ENCODE measurements at places on chromosomes 2 and 18. TPM values are rescaled to one million over a fixed set of nuclear protein-coding genes. Genes with fewer than 3 reads are reported as not detected.

The CD8B gene
- total RNA-seq, result 2.1 TPM

The MAL gene
- 210 TPM for total RNA-seq

- no peaks in the 10 kb centered on the region for H3K4me1 ChIP-seq
- H3K4me3 ChIP-seq, result no peak overlapping the region
- no peaks in the 10 kb centered on the region for H3K27me3 ChIP-seq
- H3K27ac ChIP-seq, result no peak overlapping the region
Observed at GRCh38 chr2:126437016-126437415, 218.9 kb upstream of the GYPC start.

GRCh38 chr2:240494194-240494793, 58.8 kb downstream of the GPC1 start:
- H3K27me3 ChIP-seq, result peaks cover 2% of the 10 kb centered on the region
- no peak overlapping the region for H3K27ac ChIP-seq
- H3K4me1 ChIP-seq, result no peaks in the 10 kb centered on the region
- H3K4me3 ChIP-seq, result no peak overlapping the region
- DNase-seq, result peak; percentile 12

DNA sequence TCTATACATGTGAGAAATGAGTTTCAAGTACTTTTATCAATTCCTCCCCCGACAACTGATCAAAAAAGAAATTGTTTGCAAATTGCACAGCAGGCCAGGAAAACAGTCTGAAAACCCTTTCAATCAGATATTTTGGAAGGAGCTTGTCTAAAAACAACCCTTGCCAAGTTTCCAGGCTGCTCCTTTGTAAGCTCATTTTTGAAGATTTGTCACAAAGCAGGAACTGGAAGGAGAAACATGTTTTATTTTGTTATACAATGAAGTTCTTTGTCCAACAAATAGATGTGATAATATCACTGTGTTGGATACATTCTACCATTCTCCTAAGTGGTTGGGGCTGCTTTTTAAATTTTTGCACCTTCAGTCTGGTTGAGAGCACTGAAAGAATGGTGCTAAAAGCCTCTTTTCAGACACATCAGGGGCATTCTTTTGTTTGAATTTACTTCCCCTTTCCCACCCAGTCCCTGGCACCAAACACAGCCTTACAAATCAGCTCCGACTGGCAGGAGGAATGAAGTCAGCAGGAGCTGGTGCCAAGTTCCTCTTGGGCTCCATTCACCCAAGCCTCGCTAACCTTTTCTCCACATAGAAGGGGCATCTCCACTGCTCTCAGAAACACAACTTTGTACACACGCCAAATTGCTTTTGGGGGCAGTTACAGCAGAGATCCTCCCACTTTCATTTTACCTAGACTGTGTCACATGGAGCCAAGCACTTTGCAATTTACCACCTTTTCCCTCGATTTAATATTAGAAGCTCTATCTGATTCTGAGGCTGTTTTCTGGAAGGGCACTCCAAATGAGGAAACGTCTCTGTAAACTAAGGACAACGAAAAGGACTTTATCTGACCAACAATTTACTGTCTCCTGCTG, 88.0 kb downstream of the C1D start:
- no peak for DNase-seq
- H3K27me3 ChIP-seq, result peaks cover 6% of the 10 kb centered on the region
- no peaks in the 10 kb centered on the region for H3K36me3 ChIP-seq
- no peaks in the 10 kb centered on the region for H3K4me1 ChIP-seq
- H3K4me3 ChIP-seq, result no peak overlapping the region

The GPR17 gene
- total RNA-seq, result not detected

DNA sequence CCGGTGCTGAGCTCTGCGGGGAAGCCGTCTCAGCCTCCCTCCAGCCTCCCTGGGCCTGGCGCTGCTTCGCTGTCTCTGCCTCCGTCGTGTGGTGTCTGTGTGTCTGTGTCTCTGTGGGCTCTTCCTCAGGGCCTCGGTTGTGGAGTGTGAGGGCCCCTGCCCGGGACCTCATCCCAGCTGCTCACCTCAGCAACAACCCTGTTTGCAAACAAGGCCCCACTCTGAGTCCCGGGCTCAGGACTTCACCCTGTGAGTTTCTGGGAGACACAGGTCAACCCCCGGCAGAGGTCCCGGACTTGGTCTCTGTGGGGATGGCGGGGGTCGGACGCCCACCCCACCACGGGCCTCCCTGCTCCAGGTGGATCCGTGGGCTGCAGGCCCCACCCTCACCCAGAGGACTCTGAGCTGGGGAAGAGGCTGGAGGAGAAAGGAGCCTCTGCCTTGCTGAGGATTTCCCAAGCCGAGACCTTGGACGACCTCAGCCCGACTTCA, 127.4 kb upstream of the CTDP1 start:
- no peaks in the 10 kb centered on the region for H3K36me3 ChIP-seq
- H3K4me1 ChIP-seq, result no peaks in the 10 kb centered on the region
- H3K27me3 ChIP-seq, result no peaks in the 10 kb centered on the region
- H3K4me3 ChIP-seq, result no peak overlapping the region

- no peaks in the 10 kb centered on the region for H3K36me3 ChIP-seq
- H3K4me1 ChIP-seq, result no peaks in the 10 kb centered on the region
- no peaks in the 10 kb centered on the region for H3K27me3 ChIP-seq
Observed at GRCh38 chr18:37913051-37913450, 347.5 kb upstream of the CELF4 start.

GRCh38 chr2:33069894-33070651, 123.3 kb downstream of the LTBP1 start:
- DNase-seq, result peak; percentile 47
- no peaks in the 10 kb centered on the region for H3K36me3 ChIP-seq
- no peak overlapping the region for H3K27ac ChIP-seq
- peaks cover 10% of the 10 kb centered on the region for H3K4me1 ChIP-seq
- H3K27me3 ChIP-seq, result peaks cover 5% of the 10 kb centered on the region

The KCNJ3 gene
- total RNA-seq, result not detected

GRCh38 chr18:73414598-73414997, 546.8 kb upstream of the NETO1 start:
- H3K36me3 ChIP-seq, result no peaks in the 10 kb centered on the region
- no peaks in the 10 kb centered on the region for H3K4me1 ChIP-seq
- no peak overlapping the region for H3K4me3 ChIP-seq

The CPO gene
- not detected for total RNA-seq

DNA sequence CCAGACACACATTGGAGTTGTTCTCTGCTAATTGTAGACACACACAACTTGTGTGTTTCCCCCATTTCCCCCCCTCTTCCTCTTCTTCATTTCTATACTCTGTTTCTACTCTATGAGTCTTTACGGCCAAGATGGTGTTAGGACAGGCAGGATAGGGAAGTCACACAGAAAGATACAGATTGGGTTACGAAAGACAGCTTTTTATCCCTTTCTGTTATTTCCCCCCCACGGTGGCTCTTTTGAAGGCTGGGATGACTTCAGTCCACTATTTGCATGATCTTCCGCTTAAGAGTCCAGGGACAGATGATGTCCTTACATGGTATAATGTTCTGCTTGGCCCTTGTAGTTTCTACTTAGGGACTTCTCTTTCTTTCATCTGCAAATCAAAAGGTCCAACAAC, 1.6 kb upstream of the EMILIN2 start:
- peaks cover 16% of the 10 kb centered on the region for H3K4me1 ChIP-seq
- no peak overlapping the region for H3K27ac ChIP-seq
- no peak overlapping the region for H3K4me3 ChIP-seq
- peaks cover 68% of the 10 kb centered on the region for H3K27me3 ChIP-seq
- H3K36me3 ChIP-seq, result no peaks in the 10 kb centered on the region

DNA sequence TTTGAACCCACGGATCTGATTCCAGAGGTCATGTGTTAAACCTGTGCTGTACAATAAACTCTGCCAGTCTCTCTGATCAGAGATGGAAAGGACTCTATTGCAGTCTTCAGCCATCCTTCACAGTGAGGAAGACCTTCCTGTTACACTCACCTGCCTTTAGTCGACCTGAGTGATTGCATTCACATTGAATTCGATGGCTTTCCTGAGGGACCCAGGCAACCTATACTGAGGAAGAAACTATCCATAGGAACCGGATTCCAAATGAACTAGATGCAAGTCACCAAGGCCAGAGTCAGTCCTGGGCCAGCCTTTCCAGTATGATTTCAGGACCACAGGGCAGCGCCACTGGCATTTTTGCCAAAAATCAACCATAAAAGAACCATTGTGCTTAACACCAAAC, 56.8 kb downstream of the PKDCC start:
- peaks cover 11% of the 10 kb centered on the region for H3K36me3 ChIP-seq
- H3K27me3 ChIP-seq, result no peaks in the 10 kb centered on the region
- H3K4me1 ChIP-seq, result peaks cover 23% of the 10 kb centered on the region
- no peak for DNase-seq
- H3K4me3 ChIP-seq, result no peak overlapping the region

DNA sequence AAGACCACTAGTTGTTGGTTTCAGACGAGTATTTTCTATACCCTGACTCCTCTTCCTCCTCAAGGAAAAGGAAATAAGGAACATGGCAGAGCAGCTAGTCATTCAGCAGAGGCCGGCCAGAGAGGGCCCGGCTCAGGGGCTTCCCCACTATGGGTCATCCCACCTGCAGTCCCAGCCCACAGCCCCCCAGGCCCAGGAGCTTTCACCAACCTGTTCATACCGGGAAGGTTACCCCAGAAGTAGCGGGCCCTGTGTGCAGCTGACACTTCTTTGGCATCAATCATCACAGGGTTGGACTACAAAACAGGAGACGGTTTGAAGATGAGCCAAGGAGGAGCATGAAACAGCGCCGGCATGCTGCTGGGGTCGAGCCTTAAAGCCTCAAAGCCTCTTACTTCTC, 70.5 kb upstream of the POMC start:
- H3K27ac ChIP-seq, result no peak overlapping the region
- DNase-seq, result no peak

DNA sequence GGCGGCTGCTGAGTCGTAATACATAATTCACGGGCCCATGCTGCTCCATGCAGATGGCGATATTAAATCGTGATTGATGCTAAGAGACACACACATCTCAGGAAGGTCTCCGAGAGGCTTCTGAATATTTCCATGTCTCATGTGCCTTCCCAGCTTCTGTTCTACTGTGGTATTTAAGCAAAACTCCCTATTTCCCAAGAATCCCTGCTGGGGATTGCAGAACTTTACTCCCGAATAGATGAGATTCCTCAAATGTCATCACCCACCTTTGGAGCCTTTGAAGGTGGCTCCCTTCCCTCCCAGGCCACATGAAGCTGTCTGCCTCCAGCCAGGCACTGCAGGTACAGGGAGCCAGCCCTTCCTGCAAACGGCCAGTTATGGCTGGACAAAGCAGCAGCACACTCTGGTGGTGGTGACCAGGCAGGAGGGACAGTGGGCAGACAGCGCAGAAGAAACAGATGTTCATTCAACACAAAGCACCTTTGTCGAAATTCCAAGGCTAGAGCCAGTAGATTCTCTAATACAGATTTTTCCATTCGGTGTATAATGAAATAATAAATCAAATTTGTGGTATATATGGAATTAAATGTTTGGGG, 14.1 kb downstream of the NRP2 start:
- peaks cover 12% of the 10 kb centered on the region for H3K27me3 ChIP-seq
- peaks cover 4% of the 10 kb centered on the region for H3K4me1 ChIP-seq
- no peak for DNase-seq
- no peak overlapping the region for H3K4me3 ChIP-seq
- H3K27ac ChIP-seq, result no peak overlapping the region

The LIMS4 gene
- total RNA-seq, result 3.3 TPM

GRCh38 chr18:59663096-59663495, 34.1 kb downstream of the CCBE1 start:
- H3K27me3 ChIP-seq, result peaks cover 9% of the 10 kb centered on the region
- no peak overlapping the region for H3K27ac ChIP-seq
- no peak for DNase-seq

DNA sequence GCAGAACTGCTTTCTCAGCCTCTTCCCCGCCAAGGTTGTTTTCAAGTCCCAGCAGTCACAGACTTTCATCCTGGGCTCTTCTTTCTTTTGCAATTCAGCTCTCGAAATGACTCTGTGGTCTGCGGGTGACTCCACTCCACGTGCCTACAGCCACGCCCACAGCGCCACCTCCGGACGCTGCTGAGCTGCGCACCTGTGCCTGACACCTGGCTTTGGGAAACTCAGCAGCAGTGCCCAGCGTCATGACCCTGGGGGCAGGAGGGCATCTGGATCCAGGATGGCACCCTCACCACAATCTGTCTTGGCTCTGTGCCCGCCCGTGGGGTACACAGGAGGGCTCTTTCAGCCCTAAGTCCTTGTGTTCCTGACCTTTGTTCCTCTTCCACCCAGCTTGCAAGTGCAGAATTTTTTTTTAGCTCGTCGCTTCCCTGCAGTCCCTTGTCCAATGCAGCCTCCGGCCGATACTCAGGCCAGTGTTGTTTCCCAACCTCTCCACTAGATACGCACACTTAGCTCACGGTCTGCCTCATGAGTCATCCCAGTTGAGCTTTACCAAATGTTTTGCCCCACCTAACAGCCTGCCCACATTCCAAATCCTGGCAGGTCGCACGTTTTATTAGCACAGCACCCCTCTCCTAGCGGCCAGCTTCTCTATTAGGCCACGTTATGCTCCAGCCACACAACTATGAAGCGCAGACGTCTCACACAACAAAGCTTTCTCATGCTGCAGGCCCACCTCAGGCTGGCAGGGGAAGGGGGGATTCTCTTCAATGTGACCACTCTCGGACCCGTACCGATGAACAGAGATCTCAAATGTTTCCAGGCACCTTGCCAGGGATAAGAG, 6.5 kb upstream of the CAPN10 start:
- H3K4me3 ChIP-seq, result no peak overlapping the region
- peaks cover 51% of the 10 kb centered on the region for H3K4me1 ChIP-seq
- peak overlapping the region; percentile 79 for H3K27ac ChIP-seq

DNA sequence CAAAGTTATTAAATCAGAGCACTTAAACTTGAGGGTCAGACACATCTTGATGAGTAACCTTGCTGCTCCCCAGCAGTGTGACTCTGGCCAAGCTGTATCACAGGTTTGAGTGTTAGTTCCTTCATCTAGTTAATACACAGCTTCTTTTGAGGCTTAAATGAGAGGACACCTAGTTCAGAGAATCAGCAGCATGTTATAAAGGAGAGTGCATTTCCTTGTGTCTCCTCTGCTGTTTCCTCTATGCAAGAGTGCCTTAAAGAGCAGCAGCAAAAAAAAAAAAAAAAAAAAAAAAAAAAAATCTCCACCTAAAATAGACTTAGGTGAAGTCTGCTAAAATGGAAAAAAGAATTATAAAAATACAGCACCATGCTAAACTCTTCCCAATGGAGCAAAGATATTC, 261.9 kb downstream of the TCF4 start:
- no peaks in the 10 kb centered on the region for H3K36me3 ChIP-seq
- H3K4me3 ChIP-seq, result no peak overlapping the region
- peaks cover 4% of the 10 kb centered on the region for H3K4me1 ChIP-seq

DNA sequence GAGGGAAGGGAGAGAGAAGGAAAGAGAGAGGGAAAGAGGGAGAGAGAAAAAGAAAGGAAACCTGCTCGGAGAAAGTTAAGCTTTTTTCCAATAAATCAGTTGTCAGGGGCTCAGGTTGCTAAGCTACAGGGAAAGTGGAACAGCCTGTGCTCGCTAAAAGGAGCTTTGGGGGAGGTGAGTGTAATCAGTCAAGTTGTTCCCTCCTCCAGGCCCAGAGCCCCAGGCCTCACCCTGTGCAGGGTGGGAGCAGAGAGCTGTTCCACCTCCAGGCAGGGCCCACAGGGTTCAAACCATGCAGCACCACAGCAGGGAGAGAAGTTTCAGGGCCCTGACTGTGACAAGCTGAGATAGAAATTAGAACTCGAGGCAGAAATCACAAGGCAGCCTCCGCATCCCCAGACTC, 56.4 kb upstream of the PPP1CB start:
- H3K4me1 ChIP-seq, result no peaks in the 10 kb centered on the region
- H3K27ac ChIP-seq, result no peak overlapping the region
- no peaks in the 10 kb centered on the region for H3K36me3 ChIP-seq
- H3K4me3 ChIP-seq, result no peak overlapping the region
- no peak for DNase-seq
- H3K27me3 ChIP-seq, result peaks cover 3% of the 10 kb centered on the region

GRCh38 chr18:12306752-12307700, 1.0 kb upstream of the TUBB6 start:
- H3K27ac ChIP-seq, result no peak overlapping the region
- no peak for DNase-seq
- peaks cover 10% of the 10 kb centered on the region for H3K36me3 ChIP-seq
